Activated CD8-positive, alpha-beta memory T cell treated with anti-CD3 and anti-CD28 coated beads, Interleukin-2, amount 10 ng/mL, durations not matched to agents 7 days and 5 days (primary cell): ENCODE measurements at places on chromosomes 5 and 9.
A peak's percentile ranks its signal among the peaks of the same experiment; 100 is the strongest.

- H3K27me3 ChIP-seq, result no peaks in the 10 kb centered on the region
- no peaks in the 10 kb centered on the region for H3K4me1 ChIP-seq
- H3K36me3 ChIP-seq, result no peaks in the 10 kb centered on the region
- no peak overlapping the region for H3K4me3 ChIP-seq
- no peak for DNase-seq
- H3K27ac ChIP-seq, result no peak overlapping the region
These were observed 61.7 kb upstream of the ELAVL2 start for GRCh38 chr9:23887781-23888180.

GRCh38 chr5:129459450-129459776, 685 bp upstream of the ADAMTS19 start:
- H3K4me1 ChIP-seq, result peaks cover 12% of the 10 kb centered on the region
- H3K36me3 ChIP-seq, result peaks cover 2% of the 10 kb centered on the region
- no peak overlapping the region for H3K4me3 ChIP-seq
- H3K27ac ChIP-seq, result no peak overlapping the region

DNA sequence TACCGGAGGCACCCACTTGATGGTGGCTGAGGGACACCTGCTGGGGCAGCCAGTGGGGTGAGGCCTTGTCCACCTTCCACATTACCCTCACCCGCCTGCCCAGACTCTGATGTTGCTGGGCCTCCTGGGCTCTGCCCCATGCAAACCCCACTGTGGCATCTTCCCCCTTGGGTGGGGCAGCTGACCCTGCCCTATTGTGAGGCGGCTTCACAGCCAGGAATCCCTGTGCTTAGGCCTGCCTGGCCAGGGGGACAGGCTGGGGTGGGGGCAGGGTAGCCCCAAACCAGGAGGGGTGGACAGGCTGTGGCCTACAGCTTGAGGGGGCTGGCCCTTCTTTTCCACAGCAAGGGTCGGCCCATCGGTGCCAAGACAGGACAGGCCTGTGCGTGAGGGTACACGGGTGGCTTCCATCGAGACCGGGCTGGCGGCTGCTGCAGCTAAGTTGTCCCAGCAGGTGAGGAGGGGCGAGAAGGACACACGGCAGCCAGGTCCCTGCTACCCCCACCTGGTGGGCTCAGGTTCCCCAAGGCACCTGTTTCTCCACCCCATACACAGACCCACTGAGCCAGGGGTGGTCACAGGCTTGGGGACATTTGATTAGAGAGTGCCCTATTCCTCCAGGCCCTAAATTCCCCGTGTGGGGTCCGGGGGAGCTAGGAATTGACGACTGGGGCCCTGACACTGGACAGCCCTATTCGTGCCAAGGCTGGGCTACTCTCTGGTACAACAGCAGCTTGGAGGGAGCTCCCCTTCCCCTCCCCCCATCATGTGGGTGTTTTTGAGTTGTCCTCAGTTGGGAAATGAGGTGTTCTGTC, 99.2 kb downstream of the PHF2 start:
- no peak overlapping the region for H3K27ac ChIP-seq
- H3K36me3 ChIP-seq, result peaks cover 3% of the 10 kb centered on the region
- no peaks in the 10 kb centered on the region for H3K27me3 ChIP-seq
- no peaks in the 10 kb centered on the region for H3K4me1 ChIP-seq
- peak; percentile 36 for DNase-seq
- no peak overlapping the region for H3K4me3 ChIP-seq

GRCh38 chr5:59180515-59180914, 597.6 kb downstream of the RAB3C start:
- DNase-seq, result no peak
- no peak overlapping the region for H3K27ac ChIP-seq
- H3K4me1 ChIP-seq, result peaks cover 24% of the 10 kb centered on the region
- no peak overlapping the region for H3K4me3 ChIP-seq

- DNase-seq, result no peak
- H3K4me1 ChIP-seq, result no peaks in the 10 kb centered on the region
- H3K27me3 ChIP-seq, result no peaks in the 10 kb centered on the region
- H3K4me3 ChIP-seq, result no peak overlapping the region
- no peaks in the 10 kb centered on the region for H3K36me3 ChIP-seq
- no peak overlapping the region for H3K27ac ChIP-seq
These were observed 483.0 kb downstream of the SEMA5A start for GRCh38 chr5:9062873-9063272.

DNA sequence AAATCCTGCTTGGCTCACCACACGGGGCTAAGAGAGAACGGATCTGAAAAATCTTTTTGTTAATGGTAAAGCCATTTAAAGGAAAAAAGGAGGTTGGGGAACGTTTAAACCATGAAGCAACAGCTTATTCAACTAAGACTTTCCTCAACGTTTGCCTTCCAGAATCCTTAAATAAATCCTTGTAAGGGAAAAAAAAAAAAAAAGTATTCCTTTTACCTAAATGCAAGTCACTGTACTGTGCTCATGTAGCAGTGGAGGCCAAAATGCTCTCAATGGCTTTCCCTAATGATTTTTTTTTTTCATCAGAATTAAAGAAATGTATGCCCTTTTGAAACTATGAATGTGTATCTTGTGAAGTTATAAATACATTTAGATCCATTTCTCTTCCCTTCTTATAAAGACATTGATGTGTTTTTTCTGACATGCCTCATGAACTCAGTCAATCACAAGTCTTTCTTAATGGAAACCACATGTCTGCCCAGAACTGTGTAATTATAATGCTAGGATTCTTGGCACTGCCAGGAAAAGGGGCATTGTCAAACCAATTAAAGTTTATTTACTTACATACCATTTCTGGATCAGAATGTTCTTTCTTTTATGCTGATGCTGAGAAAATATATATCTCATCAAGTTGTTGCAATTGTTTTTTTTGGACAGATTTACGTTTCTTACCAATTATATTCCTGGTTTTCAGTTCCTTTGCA, 107.5 kb downstream of the EBF1 start:
- H3K4me1 ChIP-seq, result no peaks in the 10 kb centered on the region
- H3K27ac ChIP-seq, result no peak overlapping the region

GRCh38 chr5:39189292-39189955, 29.9 kb downstream of the FYB1 start:
- DNase-seq, result no peak
- peaks cover 90% of the 10 kb centered on the region for H3K4me1 ChIP-seq
- H3K36me3 ChIP-seq, result peaks cover 31% of the 10 kb centered on the region
- H3K27ac ChIP-seq, result peak overlapping the region; percentile 88
- no peaks in the 10 kb centered on the region for H3K27me3 ChIP-seq

GRCh38 chr5:72681781-72682180, 134.7 kb upstream of the TNPO1 start:
- DNase-seq, result no peak
- H3K27me3 ChIP-seq, result peaks cover 18% of the 10 kb centered on the region
- H3K27ac ChIP-seq, result no peak overlapping the region
- H3K36me3 ChIP-seq, result no peaks in the 10 kb centered on the region
- H3K4me3 ChIP-seq, result no peak overlapping the region

- no peaks in the 10 kb centered on the region for H3K27me3 ChIP-seq
- H3K4me3 ChIP-seq, result no peak overlapping the region
- no peak for DNase-seq
These were observed 10.5 kb downstream of the RPS14 start for GRCh38 chr5:150438873-150439546.

DNA sequence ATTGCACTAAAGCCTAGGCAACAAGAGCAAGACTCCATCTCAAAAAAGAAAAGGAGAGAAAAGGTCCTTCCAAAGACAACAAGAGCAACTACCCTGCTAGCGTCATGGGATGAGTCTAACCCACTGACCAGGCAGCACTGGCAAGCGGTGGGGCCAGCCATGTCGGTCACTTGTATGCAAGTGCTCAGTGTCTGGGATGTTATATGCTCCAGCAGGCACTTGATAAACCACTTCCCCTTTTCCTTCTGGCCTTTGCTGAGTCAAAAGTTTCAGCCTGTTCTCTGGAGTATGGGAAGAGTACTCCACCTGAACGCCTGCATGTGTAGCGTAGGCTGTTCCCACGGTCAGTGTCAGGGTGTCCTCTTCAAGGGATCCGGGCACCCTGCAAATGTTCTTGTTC, 9.2 kb upstream of the MXD3 start:
- peaks cover 49% of the 10 kb centered on the region for H3K4me1 ChIP-seq
- H3K27ac ChIP-seq, result no peak overlapping the region
- no peaks in the 10 kb centered on the region for H3K27me3 ChIP-seq
- peaks cover 17% of the 10 kb centered on the region for H3K36me3 ChIP-seq
- no peak for DNase-seq

GRCh38 chr5:10424124-10424731, 17.5 kb upstream of the ROPN1L start:
- H3K27me3 ChIP-seq, result no peaks in the 10 kb centered on the region
- H3K27ac ChIP-seq, result no peak overlapping the region
- H3K36me3 ChIP-seq, result peaks cover 48% of the 10 kb centered on the region
- DNase-seq, result no peak
- H3K4me3 ChIP-seq, result no peak overlapping the region

- H3K4me1 ChIP-seq, result peaks cover 4% of the 10 kb centered on the region
- H3K27ac ChIP-seq, result no peak overlapping the region
- peak; percentile 34 for DNase-seq
- no peaks in the 10 kb centered on the region for H3K36me3 ChIP-seq
- no peaks in the 10 kb centered on the region for H3K27me3 ChIP-seq
These were observed 182.2 kb downstream of the AOPEP start for GRCh38 chr9:94908583-94909249.

DNA sequence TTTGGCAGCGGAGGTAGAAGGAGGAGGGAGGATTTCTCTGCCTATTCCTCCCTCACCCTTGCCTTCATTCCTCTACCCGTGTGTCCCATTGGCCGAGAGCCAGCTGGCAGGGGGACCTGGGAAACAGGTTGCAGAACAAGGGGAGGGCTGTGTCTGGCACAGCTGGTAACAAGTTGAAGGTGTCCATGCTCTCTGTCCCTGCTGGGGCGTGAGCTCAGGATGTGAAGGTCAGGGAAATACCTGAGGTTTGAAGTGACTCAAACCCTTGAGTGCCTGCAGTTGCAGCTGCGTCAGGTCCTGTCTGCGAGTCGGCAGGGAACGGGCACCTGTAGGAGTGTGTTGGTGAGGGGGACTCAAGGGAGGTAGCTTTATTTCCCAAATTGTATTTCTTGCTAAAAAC, 16.2 kb downstream of the MIGA2 start:
- no peak overlapping the region for H3K4me3 ChIP-seq
- DNase-seq, result no peak
- peaks cover 4% of the 10 kb centered on the region for H3K36me3 ChIP-seq
- H3K27ac ChIP-seq, result no peak overlapping the region
- no peaks in the 10 kb centered on the region for H3K4me1 ChIP-seq

DNA sequence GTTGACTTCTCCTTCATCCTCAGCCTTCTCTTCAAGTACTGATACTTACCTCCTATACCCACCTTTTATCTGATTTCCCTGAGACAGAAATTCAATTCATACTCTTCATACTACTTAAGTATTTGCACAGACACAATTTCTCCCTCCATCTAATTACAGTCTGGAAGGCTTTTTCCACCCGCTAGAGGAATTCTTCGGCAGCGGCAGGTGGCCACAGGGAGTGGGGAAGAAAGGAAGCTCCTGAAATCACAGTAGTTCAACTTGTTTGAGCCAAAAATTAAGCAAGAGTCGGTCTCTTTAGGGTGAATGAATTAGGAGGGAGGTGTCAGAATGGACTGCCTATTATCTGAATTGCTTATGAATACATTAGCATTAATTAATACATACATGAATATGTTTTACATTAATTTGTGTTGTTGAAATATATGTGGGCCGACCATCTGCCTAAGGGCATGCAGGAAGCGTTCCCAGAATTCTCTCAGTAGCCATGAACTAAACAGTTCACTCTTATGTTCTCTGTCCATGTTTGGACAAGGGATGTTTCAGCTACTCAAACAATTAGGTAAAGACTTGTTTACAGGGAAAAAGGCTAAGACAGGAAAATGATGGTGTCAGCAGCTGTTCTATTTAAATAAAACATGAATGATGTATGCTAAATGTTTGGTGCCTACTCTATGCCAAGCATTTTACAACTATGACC, 101.4 kb upstream of the SMARCA2 start:
- no peak for DNase-seq
- H3K4me1 ChIP-seq, result no peaks in the 10 kb centered on the region

- H3K27ac ChIP-seq, result no peak overlapping the region
- H3K27me3 ChIP-seq, result no peaks in the 10 kb centered on the region
- no peak overlapping the region for H3K4me3 ChIP-seq
- no peak for DNase-seq
- no peaks in the 10 kb centered on the region for H3K36me3 ChIP-seq
These were observed 889.4 kb upstream of the SEMA6A start for GRCh38 chr5:117463881-117464570.

DNA sequence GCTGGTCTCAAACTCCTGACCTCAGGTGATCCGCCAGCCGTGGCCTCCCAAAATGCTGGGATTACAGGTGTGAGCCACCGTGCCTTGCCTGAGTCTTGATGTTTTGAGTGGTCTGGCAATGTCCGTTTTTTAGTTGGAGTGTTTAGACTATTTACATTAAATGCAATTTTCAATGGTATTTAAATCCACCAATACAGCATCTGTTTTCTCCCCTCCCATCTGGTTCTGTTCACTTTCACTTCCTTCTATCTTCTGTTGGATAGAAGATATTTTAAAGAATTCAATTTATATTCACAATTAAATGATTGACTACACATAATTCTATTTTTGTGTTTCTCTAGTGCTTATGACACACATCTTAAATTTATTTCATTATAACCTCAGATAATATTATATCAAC, 26.0 kb upstream of the PCAT7 start:
- peaks cover 28% of the 10 kb centered on the region for H3K27me3 ChIP-seq
- H3K4me3 ChIP-seq, result no peak overlapping the region
- H3K4me1 ChIP-seq, result no peaks in the 10 kb centered on the region
- no peaks in the 10 kb centered on the region for H3K36me3 ChIP-seq
- DNase-seq, result no peak
- H3K27ac ChIP-seq, result no peak overlapping the region

GRCh38 chr9:92659601-92660000, 10.3 kb downstream of the IPPK start:
- no peak overlapping the region for H3K27ac ChIP-seq
- DNase-seq, result no peak
- H3K4me3 ChIP-seq, result no peak overlapping the region
- H3K36me3 ChIP-seq, result peaks cover 7% of the 10 kb centered on the region
- H3K27me3 ChIP-seq, result no peaks in the 10 kb centered on the region

- no peak overlapping the region for H3K4me3 ChIP-seq
- H3K36me3 ChIP-seq, result no peaks in the 10 kb centered on the region
- H3K27me3 ChIP-seq, result no peaks in the 10 kb centered on the region
- H3K4me1 ChIP-seq, result no peaks in the 10 kb centered on the region
- no peak overlapping the region for H3K27ac ChIP-seq
These were observed 1366.1 kb upstream of the CDH9 start for GRCh38 chr5:28404363-28405071.

GRCh38 chr9:2849941-2850340, 6.0 kb upstream of the PUM3 start:
- peaks cover 2% of the 10 kb centered on the region for H3K36me3 ChIP-seq
- peak overlapping the region; percentile 13 for H3K27ac ChIP-seq
- peaks cover 13% of the 10 kb centered on the region for H3K4me1 ChIP-seq
- H3K4me3 ChIP-seq, result no peak overlapping the region

DNA sequence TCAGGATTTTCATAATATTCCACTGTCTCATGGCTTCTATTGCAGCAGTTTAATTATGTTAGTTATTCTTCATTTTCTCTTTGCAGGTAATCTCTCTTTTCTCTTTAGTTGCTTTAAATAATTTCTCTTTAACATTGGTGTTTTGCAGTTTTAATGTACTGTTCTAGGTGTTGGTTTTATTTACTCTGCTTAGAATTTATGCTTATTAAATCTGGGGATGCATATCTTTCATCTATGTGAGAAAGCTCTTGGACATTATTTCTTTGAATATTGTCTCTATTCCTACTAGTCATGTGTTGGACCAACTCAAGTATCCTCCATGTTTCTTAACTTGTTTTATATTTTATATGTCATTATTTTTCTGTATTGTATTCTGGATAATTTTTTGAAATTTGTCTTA, 218.7 kb upstream of the TUT7 start:
- peaks cover 2% of the 10 kb centered on the region for H3K36me3 ChIP-seq
- H3K27me3 ChIP-seq, result peaks cover 8% of the 10 kb centered on the region
- DNase-seq, result no peak
- H3K27ac ChIP-seq, result no peak overlapping the region
- no peak overlapping the region for H3K4me3 ChIP-seq
